Cardiac fibroblast (primary cell): ENCODE measurements at places on chromosomes 13 and 19.

DNA sequence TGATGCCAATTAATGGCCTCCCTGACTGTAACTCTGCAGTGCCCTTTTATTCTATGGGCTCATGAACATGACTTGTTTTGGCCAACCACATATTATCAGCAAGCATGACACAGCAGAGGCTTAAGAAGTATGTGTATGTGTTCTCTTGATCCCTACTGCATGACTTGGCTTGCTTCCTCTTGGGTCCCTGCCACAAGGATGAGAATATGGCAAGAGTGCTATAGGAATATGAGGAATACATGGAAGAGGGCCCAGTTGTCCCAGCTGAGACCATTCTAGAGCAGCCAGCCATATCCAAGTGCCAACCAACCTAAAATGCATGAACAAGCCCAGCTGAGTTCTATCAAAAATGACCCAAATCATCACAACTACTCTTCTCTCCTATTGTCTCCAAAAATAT lies 576.7 kb upstream of the PCDH9 start:
- DNase-seq: no peak

- DNase-seq: no peak
Measured at GRCh38 chr13:23203516-23203915, 22.7 kb downstream of the SGCG start.

GRCh38 chr13:108360139-108360538 lies 90.6 kb downstream of the TNFSF13B start:
- no peak for DNase-seq

DNA sequence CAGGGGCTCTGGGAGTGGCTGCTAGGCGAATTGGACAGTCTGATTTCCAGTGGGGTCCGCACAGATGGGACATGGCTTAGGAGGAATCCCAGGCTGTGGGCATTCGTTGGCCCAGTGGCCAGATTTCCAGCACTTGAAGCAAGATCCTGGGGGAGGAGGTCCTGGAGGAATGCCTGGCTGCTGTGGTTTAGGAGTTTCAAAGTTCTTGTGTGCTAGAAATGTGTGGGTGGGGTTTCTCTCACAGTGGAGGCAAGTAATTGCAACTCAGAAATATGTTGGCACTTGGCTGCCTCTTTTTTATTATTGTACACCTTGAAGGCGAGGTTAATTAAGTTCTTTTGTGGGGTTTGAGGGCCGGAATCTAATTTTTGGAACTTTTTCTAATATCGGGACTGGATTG lies 17.1 kb downstream of the IGFL3 start:
- peak; percentile 17 for DNase-seq

DNA sequence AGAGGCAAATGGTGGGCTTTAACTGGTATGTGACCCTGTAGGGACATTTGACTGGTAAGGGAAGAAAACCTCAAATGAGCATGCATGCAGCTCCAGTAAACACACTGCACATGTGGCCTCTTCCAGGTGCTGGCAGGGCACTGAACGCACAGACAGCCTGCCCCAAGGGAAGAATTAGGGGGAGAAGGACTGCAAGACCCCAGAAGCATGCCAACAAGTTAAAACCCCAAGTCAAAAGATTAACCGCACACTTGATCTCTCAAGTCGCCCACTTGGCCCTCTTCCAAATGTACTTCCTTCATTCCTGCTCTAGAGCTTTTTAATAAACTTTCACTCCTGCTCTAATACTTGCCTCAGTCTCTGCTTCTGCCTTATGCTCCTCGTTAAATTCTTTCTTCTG lies 46.9 kb upstream of the SLITRK1 start:
- no peak for DNase-seq

DNA sequence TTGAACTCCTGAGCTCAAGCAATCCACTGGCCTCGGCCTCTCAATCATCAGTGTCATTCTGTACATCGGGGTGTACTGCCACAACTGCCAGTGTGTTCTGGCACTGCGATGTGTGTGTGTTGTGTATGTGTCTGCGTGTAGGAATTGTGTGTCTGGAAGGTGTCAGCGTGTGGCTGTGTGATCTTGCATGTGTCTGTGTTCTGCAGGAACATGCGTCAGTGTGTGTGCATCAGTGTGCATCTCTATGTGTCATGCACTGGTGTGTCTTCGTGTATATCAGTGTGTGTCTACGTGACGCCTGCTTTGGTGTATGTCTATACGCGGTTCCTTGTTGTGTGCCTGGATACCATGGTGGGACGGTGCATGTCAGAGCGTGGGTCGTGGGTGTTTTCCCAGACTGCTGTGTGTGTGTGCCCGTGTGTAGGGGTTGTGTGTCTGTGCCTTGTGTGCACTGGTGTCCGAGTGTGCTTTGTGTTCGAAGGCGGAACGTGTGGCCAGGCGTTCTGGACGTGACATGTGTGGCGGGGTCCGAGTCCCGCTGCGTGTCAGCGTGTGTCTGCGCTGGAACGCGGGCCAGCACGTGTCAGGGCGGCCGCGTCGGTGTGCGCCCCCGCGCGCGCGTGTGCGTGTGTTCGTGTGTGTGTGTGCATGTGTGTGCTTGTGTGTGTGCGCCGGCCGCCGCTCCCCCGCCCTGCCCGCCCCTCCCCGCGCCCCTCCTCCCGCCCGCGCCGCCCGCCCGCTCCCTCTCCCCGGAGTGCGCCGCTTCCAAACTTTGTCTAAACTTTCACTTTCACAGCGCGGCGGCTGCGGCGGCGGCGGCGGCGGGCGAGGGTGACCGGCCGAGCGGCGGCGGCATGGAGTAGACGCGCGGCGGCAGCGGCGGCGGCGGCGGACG lies at the start of gene NFIX:
Gene NFIX, plus strand, starts transcription at position 775 of the 895 bp plus-strand sequence. CDS start 363 bp downstream, outside the sequence.
- peak; percentile 78 for DNase-seq

DNA sequence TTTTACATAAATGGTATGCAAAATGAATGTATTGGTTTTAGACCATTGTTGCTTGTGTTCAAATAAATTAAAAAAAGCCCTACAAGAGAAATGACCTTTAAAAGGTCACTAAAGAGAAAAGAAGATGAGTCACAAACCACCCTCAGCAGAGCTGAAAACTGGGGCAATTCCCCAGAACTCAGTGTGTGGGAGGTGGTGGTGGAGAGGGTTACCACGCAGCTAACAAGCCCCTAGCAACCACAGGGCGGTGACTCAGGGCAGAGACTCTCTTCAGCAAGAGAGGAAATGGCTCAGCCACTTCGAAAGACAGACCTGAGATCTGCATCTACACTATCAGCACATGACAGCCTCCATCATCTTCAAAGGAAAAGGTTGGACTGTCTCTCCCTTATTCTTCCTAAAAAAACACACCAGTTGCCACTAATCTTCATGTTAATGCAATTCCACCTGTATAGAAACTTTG lies 29.4 kb upstream of the NDFIP2 start:
- DNase-seq: peak; percentile 94

GRCh38 chr19:14694641-14695266 lies 4.9 kb downstream of the ZNF333 start:
- DNase-seq: no peak

DNA sequence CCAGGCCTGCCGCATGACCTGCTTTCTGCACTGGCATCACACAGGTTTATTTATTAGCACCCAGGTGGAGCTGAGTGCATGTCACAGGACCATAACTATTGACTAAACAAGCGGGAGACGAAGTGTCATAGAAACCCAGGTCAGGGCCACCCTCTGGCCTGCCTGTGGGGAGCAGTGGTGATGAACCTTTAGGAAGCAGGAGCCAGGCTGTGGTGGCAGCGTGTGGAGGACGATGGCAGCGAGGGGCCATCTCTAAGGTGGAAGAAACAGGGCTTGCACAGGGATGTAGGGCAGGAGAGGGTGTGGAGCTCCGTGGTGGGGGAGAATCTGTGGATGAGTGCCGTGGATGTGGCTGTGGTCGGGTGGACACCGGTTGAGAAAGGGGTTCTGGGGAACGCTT lies 275.3 kb downstream of the TEX29 start:
- no peak for DNase-seq

- peak; percentile 62 for DNase-seq
Measured at GRCh38 chr13:48624858-48625257, 28.9 kb upstream of the CYSLTR2 start.

GRCh38 chr13:55345224-55345623 lies 1795.5 kb upstream of the PRR20A start:
- DNase-seq: no peak

DNA sequence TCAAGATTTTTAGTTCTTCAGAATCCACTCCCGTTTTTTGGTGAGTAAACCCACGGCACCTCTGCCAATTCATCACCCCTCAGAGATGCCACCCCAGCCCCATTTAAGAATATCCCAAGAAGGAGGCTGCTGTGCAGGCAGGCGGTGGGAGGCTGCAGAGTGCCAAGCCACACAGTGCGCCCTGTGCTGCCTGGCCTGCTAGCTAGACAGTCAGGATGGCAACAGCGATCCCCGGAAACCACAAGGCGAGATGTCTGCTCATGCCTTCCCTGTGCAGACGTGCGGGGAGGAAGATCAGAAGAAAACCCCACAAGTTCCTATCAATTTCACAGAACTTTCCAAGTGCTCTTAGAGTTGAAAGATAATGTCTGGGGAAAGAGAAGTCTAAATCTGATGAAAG lies 64.8 kb upstream of the GPR183 start:
- DNase-seq: no peak

- peak; percentile 78 for DNase-seq
Measured at GRCh38 chr19:31436121-31436776, 87.0 kb upstream of the TSHZ3 start.

DNA sequence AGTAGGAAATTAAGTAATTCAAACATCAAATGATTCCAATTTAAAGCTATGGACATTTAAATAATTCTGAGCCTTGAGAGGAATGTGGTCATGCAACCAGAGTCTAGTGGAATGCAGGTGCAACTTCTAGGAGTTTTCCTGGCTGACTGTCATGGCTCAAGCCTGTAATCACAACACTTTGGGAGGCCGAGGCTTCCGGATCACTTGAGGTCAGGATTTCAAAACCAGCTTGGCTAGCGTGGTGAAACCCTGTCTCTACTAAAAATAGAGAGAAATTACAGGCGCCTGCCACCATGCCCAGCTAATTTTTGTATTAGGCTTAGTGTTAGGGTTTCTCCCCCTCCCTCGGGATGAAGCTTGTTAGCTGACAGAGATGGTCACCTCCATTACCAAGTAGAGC lies 6.4 kb downstream of the ZNF808 start:
- DNase-seq: no peak

- DNase-seq: no peak
Measured at GRCh38 chr19:1475751-1476437, 3.1 kb downstream of the C19orf25 start.

DNA sequence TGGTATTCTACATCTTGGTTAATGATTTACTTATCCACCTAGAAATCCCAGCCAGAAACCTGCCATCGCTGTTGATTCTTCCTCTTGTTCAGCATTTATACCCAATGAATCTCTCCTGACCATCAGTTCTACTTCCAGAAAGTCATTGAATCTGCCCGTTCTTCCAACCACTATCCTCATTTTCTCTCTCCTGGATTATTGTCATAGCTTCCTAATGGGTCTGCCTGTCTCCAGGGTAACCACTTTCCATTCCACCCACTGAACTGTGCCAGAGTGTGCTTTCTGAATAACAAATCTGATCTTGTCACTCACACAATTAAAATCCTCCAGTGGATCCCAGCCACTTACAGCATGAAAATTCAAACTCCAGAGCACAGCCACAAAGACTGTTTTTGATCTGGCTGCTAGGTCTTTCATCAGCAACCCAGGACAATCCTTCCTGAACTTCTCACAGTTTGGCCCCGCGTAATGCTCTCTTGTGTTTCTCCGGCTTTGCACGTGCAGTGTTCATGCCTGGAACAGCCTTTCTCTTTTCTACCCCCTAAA lies 330.6 kb downstream of the SPRY2 start:
- no peak for DNase-seq

- no peak for DNase-seq
Measured at GRCh38 chr13:45040173-45040572, 50.8 kb downstream of the GPALPP1 start.

DNA sequence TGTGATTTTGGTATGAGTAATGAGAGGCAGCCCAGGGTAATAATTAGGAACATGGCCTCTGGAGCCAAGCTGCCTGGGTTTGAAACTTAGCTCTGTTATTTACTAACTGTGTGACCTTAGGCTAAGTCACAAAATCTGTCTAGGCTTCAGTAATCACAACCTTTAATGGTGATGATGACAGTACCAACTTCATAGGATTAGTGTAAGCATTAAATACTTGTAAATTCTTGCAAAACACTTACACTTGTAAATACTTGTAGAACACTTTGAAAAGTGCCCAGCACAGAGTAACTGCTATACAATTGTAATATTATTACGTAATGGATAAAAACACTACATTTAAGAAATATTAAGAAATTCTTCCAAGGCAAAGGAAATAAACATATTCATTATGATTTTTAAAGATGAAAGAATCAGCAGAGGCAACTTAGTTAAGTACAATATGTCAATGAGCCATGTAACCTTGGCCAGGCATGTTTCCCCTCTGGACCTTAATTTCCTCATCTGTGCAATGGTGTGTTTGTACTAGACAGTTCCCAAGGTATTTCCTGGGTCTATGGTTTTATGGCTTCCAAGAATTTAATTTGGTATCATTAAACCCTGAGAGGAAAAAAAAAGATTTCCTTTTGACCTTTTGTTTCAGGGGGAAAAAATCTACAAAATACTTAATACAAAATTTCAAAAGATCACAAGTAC lies 628.5 kb upstream of the KLHL1 start:
- no peak for DNase-seq

- no peak for DNase-seq
Measured at GRCh38 chr13:98399756-98400155, 177.2 kb downstream of the STK24 start.

GRCh38 chr13:101210774-101211173 lies 205.5 kb downstream of the NALCN start:
- DNase-seq: no peak

- DNase-seq: no peak
Measured at GRCh38 chr13:74687442-74688182, 553.4 kb upstream of the KLF12 start.

GRCh38 chr19:14603990-14604387 lies 21.1 kb downstream of the CLEC17A start:
- DNase-seq: no peak

GRCh38 chr19:13270514-13271105 lies 120.4 kb downstream of the IER2 start:
- DNase-seq: no peak

- no peak for DNase-seq
Measured at GRCh38 chr13:101763191-101763590, 310.7 kb downstream of the ITGBL1 start.

GRCh38 chr19:35776102-35776788 lies 881 bp downstream of the ARHGAP33 start:
- DNase-seq: no peak

DNA sequence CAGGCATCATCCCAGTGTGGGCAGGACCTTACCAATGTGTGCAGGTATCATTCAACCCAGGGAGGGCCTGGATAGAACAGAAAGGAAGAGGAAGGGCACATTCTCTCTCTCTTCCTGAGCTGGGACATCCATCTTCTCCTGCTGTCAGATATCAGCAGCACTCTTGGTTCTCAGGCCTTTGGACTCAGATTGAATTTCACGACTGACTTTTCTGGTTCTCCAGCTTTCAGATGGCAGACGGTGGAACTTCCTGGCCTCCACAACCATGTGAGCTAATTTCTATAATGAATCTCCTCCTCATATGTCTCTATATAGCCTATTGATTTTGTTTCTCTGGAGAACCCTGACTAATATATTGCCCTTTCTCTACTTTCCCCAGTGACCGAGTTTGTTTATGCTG lies 77.3 kb downstream of the OLFM4 start:
- DNase-seq: no peak
